ENCODE measurements at places on chromosomes 16 and 17. TPM values are rescaled to one million over a fixed set of nuclear protein-coding genes. Genes with fewer than 3 reads are reported as not detected.

GRCh38 chr17:2029911-2030778 is at the start of gene DPH1:
Gene DPH1 (plus strand): TSS chr17:2030153. CDS start chr17:2030170, 17 bp downstream.
- H3K4me3 ChIP-seq, result peak within 1 kb of the TSS; percentile 66
- DNase-seq, result peak; percentile 89
- H3K36me3 ChIP-seq, result no peaks in the 10 kb centered on the region
- H3K4me1 ChIP-seq, result peaks cover 38% of the 10 kb centered on the region
- H3K27ac ChIP-seq, result peak within 1 kb of the TSS; percentile 75

DNA sequence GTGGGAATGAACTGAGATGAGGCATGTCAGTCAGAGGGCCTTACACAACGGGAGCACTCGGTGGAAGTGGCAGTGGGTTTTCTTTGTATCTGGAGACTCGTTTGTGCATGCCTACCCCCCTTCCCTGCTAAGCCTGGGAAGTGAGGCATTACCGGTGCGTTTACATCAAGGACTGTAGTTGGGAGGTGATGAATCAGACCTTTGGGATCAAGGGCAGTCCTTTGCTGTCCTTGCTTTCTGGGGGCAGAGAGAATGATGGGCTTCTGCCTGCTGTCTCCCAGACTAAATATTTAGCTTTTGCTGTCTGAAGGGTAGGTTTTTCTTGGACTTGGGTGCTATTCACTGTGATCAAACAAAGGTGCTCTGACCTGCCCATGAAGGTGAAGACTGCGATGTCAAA is 83.0 kb downstream of the WWP2 start:
- no peak overlapping the region for H3K27ac ChIP-seq
- H3K27me3 ChIP-seq, result no peaks in the 10 kb centered on the region
- H3K4me3 ChIP-seq, result no peak overlapping the region
- no peak for DNase-seq
- no peaks in the 10 kb centered on the region for H3K36me3 ChIP-seq

- no peak for DNase-seq
- peaks cover 80% of the 10 kb centered on the region for H3K4me1 ChIP-seq
- no peaks in the 10 kb centered on the region for H3K36me3 ChIP-seq
- no peaks in the 10 kb centered on the region for H3K27me3 ChIP-seq
Measured at GRCh38 chr17:28240688-28241340, 78.2 kb upstream of the TMEM97 start.

Gene KCNH4
- not detected for total RNA-seq

Gene FN3K
- total RNA-seq, result 15.2 TPM

Gene MPG
- total RNA-seq, result 65.6 TPM

Gene APOBR
- 1.0 TPM for total RNA-seq
